H7 (cell line): ENCODE measurements at places on chromosomes 3 and 15.

GRCh38 chr3:5217824-5218595, 30.5 kb downstream of the EDEM1 start:
- DNase-seq: no peak

DNA sequence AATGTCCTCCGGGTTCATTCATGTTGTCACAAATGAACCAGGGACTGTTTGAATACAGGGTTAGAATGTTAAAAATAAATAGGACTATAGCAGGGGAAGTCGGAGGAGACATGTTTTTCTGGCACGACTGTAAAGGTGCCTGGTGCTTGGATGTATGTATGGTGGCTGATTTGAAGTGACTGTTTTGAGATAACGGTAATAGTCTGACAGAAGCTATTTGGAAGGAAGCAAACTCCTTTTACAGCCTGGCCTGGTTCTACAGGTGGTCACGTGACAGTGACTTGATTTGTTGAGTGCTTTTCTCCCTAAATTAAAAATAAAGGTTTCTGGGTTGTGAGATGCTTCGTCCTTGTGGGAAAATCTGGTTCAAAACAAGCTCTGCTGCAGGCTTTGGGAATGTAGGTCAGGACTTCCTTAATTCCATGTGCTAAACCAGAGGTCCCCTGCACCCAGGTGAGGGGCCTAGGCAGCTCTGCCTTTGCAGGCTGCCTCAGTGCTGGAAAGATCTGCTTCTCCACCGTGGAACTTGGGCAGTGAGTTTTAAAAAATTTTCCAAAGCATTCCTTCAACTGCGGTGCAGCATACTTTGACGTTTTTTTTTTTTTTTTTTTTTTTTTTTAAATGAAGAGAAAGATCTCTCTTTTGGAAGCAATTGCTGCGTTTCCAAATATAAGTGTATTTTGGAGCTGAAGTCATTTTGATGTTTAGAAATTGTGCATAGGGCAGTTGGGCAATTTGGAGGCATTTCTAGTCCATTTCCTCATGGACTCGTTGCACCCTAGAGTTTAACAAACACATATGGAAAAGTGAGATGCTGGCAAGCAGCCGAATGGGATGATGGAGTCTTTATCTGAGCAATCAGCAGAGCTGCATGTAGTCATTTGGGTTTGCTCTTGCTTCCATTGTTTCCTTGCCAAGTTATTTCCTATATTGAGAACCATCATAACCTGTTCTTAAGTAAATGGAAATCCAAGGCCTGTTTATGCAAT, 30.9 kb downstream of the ITPR1 start:
- no peak for DNase-seq

DNA sequence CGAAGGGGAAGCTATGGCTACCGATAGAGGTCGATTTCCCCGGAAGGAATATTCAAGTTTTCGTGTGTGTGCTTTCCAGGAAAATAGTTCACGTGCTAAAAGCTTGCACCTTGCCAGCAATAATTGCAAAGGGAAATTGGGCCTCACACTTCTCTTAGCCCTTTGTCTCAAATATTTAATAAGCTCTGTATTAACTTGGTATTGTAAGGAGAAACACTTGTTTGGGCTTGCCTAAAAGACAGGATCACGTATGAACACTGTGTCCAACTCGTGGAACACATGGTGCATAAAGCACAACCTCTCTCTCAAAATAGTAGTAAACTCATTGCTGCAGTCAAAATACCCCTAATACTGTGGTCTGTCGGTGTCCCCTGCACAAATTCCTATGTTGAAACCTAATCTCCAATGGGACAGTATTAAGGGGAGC, 352 bp upstream of the TMF1 start:
- DNase-seq: no peak

DNA sequence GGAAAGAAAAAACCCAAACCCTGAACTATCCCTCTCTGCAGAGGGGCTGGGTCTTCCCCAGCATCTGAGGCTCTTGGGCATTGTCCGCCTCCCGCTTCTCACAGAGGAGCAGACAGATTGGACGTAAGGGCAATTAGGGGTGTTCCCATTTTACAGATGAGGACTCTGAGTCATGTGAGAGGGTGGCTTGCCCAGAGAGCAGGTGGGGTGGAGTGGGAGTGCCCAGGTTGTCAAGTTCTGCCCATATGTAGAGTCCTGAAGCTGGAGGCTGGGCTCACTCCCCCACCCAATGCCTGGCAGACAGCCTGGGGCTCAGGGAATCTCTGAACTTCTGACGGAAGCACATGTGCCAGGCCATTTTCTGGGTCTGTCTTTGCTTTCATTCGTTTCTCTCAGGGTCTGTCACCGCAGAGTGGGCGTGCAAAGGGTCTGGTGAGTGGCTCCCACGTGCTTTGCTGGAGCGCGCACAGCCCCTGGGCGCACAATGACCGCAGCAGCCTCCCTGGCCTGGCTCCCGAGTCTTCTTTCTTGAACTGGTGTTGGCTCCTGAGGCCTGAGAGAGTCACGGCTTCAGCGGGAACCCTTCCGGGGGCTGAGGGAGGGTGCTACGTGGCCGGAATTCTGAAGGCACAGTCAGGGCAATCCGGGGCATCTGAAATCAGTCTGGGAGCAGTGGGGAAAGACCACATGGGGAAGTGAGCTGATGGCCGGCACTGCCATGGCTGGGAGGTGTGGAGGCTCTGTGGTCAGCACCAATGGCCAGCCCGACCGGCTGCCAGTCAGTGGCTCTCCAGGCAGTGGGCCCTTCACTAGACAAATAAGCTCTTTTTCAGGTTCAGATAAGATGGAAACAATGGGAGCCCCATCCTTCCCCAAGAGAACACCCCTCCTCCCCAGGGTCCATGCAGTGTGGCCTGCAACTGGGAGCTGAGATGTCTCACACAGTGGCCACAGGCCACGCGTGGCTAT, 1.1 kb upstream of the TRPM1 start:
- DNase-seq: no peak

GRCh38 chr3:7721869-7722268, 779.8 kb upstream of the LMCD1 start:
- no peak for DNase-seq

DNA sequence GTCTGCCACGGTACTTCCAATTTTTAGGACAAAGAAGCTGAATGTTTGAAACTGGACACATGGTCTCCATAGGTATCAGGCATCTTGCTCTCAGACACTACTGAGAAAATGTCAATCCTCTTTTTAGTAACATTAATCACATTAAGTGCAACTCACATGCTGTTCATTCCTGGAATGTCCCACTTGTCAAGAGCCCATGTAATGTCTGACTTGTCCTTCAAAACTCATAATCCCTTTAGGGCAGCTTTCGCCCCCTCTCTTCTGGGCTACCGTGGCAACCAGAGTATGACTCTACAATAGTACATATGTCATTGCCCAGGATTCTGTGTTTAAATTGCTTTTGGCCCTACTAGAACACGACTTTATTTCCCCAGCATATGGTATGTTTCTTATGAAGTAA, 12.3 kb downstream of the NUDT16 start:
- no peak for DNase-seq

GRCh38 chr15:43133430-43134156, at the start of gene TMEM62:
TMEM62 (plus strand) TSS chr15:43133586; CDS start chr15:43133803, 217 bp downstream.
- DNase-seq: peak; percentile 88
